ENCODE measurements at places on chromosomes 11 and 22. TPM values are rescaled to one million over a fixed set of nuclear protein-coding genes. Genes with fewer than 3 reads are reported as not detected.

DNA sequence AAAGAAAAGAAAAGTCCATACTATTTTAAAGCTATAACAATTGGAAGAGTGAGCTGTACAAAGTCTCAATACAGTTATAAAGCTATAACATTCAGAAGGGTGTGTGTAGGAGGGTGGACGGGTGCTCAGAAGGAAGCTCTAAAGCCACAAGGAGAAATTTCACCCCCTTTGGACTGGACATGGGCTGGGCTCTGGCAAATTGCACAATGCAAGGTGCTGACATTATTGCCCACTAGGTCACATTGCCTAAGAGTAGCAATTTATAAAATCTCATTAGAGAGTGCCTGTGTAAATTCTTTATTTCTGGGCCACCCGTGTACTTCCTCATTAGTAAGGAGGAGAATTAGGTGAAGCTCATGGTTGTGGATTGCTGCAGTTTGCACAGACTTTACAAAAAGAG is 5.7 kb upstream of the APOBEC3A start:
- H3K4me3 ChIP-seq = no peak overlapping the region
- H3K27ac ChIP-seq = no peak overlapping the region
- H3K36me3 ChIP-seq = no peaks in the 10 kb centered on the region
- DNase-seq = no peak

HBE1 gene
- not detected for total RNA-seq

GRCh38 chr22:19419086-19419463 is 12.5 kb downstream of the HIRA start:
- no peaks in the 10 kb centered on the region for H3K27me3 ChIP-seq
- H3K4me3 ChIP-seq = no peak overlapping the region
- H3K27ac ChIP-seq = no peak overlapping the region

- peaks cover 5% of the 10 kb centered on the region for H3K36me3 ChIP-seq
- no peaks in the 10 kb centered on the region for H3K27me3 ChIP-seq
- no peak overlapping the region for H3K27ac ChIP-seq
- no peak overlapping the region for H3K4me3 ChIP-seq
- peaks cover 4% of the 10 kb centered on the region for H3K4me1 ChIP-seq
Measured at GRCh38 chr22:46682011-46682731, 55.9 kb downstream of the CERK start.

- H3K4me1 ChIP-seq = peaks cover 62% of the 10 kb centered on the region
- no peak for DNase-seq
- no peak overlapping the region for H3K4me3 ChIP-seq
- H3K27ac ChIP-seq = no peak overlapping the region
Measured at GRCh38 chr22:19998232-19998951, 18.2 kb downstream of the ARVCF start.

DNA sequence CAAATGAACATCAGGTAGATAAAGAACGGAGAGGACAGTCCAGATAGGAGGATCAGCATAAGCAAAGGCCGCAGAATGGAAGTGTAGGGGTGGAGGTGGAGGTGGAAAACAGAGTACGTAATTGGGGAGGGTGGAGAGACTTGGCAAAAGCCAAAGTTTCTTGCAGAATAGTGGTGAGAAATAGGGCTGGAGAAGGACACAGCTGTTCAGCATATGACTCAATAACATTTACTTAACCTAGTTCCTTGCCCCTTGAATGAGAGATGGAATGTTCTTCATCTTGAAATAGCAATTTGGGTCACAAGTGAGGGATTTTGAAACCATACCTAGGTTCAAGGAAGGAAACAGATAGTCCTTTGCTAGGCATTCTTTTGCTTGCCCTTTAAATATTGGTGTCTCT is 235.9 kb upstream of the ARHGAP20 start:
- no peak overlapping the region for H3K27ac ChIP-seq
- H3K36me3 ChIP-seq = no peaks in the 10 kb centered on the region
- H3K4me1 ChIP-seq = no peaks in the 10 kb centered on the region
- DNase-seq = no peak
- no peaks in the 10 kb centered on the region for H3K27me3 ChIP-seq
- H3K4me3 ChIP-seq = no peak overlapping the region

- H3K4me3 ChIP-seq = no peak overlapping the region
- H3K4me1 ChIP-seq = no peaks in the 10 kb centered on the region
- DNase-seq = peak; percentile 20
- H3K36me3 ChIP-seq = peaks cover 19% of the 10 kb centered on the region
- no peaks in the 10 kb centered on the region for H3K27me3 ChIP-seq
Measured at GRCh38 chr11:36041988-36042611, 98.2 kb downstream of the LDLRAD3 start.

CLNS1A gene
- 279 TPM for total RNA-seq

- no peak for DNase-seq
- H3K27me3 ChIP-seq = no peaks in the 10 kb centered on the region
- no peak overlapping the region for H3K27ac ChIP-seq
- H3K4me1 ChIP-seq = no peaks in the 10 kb centered on the region
- no peaks in the 10 kb centered on the region for H3K36me3 ChIP-seq
- no peak overlapping the region for H3K4me3 ChIP-seq
Measured at GRCh38 chr11:5847711-5848110, 6.0 kb upstream of the OR52E6 start.

All from SJCRH30 (cell line).